RPMI8226 (cell line): ENCODE measurements at places on chromosomes 5 and 9.

DNA sequence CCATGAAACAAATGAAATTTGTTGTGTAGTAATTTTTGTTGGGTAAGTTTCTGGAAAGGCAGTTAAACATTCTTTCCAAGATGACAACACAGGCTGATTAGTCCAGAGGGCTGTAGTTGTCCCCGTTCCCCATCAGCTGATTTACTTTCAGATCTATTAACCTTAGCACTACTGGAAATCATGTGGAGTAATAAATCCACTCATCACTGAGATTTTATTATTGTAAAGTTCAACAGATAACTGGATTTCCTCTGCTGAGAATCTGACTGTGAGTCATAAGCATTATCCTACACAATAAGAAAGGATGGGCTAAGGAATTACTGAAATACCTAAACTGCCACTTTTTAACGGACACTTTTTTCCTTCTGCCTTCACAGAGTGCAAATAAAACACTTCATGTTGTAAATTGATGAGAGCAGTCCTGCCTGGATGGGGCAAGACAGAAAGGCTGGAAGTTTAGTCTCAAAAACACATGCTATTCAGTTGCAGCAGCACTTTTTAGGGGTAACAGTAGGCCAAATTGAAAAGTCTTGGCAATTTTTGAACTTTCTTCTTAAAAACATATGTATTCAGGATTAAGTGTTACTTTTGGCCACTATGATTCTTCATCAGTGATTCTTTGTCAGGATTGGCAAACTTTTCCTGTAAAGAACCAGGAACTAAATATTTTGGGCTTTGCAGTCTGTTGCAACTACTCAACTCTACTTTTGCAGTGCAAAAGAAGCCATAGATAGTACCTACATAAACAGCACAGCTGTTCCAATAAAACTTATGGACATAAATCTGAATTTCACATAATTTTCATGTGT, 7.0 kb downstream of the STOM start:
- no peak for DNase-seq

- DNase-seq: peak; percentile 15
These were observed 5.7 kb upstream of the STING1 start for GRCh38 chr5:139488260-139488659.

- DNase-seq: no peak
These were observed 76.1 kb downstream of the HMHB1 start for GRCh38 chr5:143887903-143888665.

DNA sequence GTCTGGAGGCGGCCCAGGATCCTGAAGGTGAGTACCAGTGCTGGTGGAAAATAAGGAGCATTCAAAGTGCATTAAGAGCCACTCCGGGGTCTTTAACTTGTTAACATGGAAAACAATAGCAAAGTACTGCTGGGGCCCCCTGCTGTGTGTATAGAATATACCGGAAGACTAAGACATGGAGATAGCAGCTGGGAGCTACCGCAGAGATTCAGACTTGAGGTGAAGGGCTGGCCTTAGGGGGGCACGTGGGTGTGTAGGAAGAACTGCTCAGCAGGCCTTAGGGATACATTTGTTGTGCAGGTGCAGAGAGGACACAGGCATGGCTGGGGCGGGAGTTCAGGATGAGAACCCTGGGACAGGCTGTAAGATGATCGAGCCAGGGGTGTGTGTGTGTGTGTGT, 1.2 kb upstream of the DMRT1 start:
- DNase-seq: no peak

- DNase-seq: no peak
These were observed 523.1 kb downstream of the EFNA5 start for GRCh38 chr5:107147589-107147988.

- DNase-seq: no peak
These were observed 63.2 kb downstream of the PRRT1B start for GRCh38 chr9:131608493-131609037.

GRCh38 chr5:9512457-9512856, 33.4 kb downstream of the SEMA5A start:
- no peak for DNase-seq

DNA sequence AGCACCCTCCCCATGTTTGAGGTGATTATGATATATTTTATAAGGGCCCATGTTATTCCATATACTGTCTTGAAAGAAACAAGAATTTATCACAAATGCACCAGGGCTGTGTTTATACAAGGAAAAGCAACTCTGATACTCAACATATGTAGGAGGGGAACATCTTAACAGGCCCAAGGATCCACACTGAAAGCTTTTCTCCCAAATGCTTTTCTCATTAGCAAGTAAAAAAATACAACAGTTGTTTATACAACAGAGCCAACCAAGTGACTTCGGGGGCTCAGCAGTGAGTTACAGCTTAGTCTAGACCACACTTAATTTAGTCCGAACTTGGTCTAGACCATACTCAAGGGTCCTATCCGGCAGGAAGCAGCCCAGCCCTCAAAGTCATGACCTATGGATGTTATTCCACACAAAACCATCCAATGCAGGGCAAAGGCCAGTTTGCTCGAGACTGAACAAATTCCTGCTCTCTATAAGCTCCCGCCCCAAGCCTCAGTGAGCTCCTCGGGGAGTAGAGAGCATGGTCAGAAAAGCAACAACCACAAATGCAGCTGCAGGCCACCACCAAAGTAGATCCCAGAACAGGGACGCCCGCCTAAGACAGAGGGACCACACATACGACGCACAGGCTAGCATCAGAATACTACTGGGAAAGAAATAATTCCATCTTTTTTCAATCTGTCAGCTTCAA, 6.8 kb downstream of the GZMK start:
- no peak for DNase-seq

GRCh38 chr5:35237580-35238376, 7.5 kb upstream of the PRLR start:
- DNase-seq: no peak

DNA sequence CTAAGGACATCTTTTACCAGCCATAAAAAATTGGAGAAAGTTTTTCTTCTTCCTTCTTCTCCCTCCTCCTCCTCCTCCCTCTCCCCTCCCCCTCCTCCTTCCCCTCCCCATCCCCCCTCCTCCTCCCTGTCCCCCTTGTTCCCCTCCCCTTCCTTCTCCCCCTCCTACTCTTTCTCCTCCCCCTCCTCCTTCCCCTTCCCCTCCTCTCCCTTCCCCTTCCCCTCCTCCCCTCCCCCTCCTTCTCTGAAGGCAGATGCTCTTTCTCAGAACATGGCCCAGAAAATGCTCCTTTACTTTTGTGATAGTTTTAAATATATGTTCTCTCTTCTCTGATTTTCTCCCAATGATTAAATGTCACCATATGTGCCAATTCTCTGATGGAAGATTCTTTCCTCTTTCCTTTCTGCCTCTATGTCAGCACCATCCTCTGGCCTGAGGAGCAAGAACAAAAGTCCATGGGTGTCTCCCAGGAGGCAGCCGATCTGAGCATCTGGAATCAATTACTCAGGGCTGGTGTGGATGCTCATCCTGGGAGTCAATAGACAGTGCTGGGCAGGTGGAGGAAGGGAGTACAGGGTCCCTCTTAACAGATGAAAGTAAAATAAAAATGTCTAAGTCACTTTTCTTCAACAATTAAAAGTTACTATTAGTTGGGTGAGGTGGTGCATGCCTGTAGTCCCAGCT, 63.0 kb upstream of the GNA14 start:
- no peak for DNase-seq

DNA sequence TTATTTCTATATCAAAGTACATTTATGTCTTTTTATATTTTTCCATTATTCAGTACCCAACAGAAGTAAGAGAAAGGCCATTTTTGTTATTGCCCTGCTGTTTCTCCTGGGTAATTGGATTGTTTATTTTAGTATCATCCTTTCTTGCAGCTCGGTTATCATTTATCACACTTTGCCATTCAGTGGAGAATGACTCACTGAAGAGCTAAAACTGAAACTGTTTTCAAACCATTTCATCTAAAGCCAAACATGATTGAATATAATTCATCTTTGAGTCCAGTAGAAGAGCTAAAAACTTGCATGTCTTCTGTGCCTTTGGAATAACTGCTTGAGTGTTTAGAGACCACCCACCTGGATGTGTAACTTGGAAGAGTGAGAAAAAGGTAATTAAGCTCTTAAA, 139.5 kb upstream of the PRDM9 start:
- DNase-seq: no peak

DNA sequence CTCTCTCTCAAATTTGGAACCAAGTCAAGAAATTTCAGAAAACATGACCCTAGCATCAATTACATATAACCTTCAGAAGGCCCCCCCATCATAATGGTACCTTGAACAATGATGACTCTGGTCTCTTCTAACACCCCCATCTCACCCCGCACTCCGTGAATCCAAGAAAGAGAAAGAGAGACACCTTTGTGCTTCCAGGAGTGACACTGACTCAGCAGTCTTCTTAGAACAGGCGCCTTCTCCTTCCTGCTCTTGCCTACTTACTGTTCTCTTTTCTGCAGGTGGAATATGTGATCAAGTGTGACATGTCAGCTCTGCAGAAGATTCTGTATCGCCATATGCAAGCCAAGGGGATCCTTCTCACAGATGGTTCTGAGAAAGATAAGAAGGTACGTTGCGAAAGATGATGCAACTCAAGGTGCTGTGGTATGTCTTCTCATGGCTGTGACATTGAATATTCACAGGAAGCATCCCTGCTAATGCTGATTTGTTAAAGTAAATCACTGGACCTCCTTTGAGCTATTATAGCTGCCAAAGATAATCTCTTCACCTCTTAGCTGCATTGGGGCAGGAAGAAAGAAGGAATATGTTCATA, 81.3 kb downstream of the SMARCA2 start:
- DNase-seq: no peak

GRCh38 chr5:16625096-16625495, 8.3 kb upstream of the RETREG1 start:
- DNase-seq: no peak

GRCh38 chr9:109907810-109908458, 127.9 kb downstream of the PALM2AKAP2 start:
- DNase-seq: no peak

DNA sequence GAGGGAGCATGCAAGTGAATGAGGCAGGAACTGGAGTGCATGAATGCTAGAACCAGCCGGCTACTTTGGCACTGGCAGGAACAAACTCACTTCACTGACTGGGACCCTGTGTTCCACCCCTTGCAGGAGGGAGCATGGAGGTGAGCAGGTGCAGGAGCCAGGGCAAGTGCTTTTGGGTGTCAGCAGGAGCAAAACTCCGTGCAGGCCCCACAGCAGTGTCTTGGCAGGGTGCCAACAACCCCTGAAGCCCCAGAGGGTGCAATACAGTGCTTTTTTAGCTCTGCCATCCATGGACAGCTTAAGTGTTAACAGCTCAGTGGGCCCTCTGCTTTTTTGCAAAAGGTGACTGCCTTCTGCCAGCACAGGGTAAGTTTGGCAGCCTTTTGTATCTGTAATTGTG, 245.8 kb upstream of the PCSK5 start:
- DNase-seq: no peak

DNA sequence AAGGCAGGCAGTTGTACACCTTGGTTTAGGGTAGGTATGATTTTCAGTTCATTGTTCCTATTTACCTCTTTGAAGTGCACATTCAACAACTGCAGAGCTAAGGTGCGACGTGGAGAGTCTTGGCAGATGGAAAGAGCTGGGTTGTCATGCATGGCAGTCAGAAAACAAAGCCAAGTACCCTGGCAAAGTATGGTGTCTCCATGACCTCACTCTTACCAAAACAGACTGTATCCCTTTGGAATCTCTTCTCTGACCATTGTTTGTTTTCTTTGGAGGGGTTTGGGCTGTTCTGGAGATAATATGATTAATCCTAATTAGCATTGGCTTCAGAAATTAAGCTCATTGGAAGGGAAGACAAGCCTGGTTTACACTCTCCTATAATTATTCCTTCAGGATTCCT, 665.7 kb downstream of the DNAH5 start:
- DNase-seq: no peak

- no peak for DNase-seq
These were observed 104.2 kb upstream of the MVB12B start for GRCh38 chr9:126222363-126222834.

DNA sequence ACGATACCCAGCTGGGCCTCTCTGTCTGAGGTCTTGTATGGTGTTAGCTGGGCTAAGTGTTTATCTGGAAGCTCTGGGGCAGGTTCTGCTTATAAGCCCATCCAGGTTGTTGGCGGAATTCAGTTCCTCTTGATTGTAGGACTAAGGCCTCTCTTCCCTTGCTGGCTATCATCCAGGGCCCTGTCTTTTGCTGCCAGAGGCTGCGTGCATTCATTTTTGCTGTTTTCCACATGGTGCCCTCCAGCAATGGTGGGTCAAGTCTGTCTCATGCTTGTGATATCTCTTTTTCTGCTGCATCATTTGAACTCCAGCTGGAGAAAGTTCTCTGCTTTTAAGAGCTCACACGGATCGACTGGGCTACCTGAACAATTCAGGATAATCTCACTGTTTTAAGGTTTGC, 105.7 kb upstream of the ZNF618 start:
- DNase-seq: no peak

GRCh38 chr5:32589416-32589815, 4.1 kb downstream of the SUB1 start:
- DNase-seq: no peak

DNA sequence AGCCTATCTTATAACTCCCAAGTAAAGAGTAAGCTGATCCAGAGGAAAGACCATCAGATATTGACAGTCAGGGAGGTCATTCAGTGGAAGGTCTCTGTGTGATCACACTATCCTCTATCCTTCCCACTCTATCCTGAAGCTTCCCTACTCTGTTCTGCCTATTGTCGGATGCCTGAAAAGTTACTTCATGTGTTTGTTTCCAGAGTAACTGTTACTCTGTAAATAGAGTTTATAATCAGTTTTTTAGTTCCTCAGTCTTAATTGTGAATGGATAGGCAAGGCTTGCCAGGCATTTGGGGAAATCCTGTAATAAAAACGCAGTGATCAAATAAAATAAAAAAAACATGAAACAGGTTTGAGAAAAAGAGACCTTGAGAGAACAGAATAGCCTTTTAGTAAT, 79.8 kb downstream of the XRCC4 start:
- DNase-seq: no peak

GRCh38 chr5:149940941-149941644, 3.5 kb downstream of the PDE6A start:
- DNase-seq: no peak

- DNase-seq: peak; percentile 97
These were observed 185.6 kb downstream of the C9orf50 start for GRCh38 chr9:129435291-129435690.

GRCh38 chr9:74463825-74464224, 33.3 kb upstream of the RORB start:
- no peak for DNase-seq

DNA sequence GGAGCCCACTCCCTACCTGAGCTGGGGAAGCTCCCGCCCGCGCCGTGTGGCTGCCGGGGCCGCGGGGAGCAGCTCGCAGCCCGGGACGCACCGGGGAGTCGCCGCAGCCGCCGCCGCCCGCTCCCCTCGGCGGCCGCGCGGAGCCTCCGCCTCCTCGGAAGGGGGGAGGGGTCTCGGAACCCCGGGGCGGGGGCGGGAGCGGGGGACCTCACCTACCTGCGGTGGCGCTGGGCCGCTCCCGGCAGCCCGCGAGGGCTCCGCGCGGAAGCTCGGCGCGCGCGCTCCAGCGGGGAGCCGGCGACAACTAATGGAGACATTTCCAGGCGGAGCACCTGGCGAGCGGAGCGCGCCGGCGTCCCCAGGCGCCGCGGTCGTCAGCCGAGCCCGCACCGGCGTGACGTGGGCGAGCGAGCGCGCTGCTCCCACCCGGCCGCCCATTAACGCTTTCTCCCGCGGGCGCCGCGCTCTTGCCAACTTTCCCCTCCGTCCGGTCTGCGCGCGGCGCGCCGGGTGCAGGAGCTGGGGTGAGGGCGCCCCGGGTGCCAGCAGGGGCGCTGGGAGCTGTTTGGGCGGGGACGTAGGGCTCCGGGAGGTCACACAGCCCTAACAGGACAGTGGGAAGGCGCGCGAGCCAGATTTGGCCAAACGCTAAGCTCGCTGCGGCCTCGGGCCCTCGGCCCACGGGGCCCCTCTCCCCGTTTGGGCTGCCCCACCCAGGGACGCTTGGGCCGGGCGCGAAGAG, 4.3 kb upstream of the IRX4 start:
- no peak for DNase-seq
